Right renal cortex interstitium (tissue), 3 donors: ENCODE measurements at places on chromosomes 7 and 10.

DNA sequence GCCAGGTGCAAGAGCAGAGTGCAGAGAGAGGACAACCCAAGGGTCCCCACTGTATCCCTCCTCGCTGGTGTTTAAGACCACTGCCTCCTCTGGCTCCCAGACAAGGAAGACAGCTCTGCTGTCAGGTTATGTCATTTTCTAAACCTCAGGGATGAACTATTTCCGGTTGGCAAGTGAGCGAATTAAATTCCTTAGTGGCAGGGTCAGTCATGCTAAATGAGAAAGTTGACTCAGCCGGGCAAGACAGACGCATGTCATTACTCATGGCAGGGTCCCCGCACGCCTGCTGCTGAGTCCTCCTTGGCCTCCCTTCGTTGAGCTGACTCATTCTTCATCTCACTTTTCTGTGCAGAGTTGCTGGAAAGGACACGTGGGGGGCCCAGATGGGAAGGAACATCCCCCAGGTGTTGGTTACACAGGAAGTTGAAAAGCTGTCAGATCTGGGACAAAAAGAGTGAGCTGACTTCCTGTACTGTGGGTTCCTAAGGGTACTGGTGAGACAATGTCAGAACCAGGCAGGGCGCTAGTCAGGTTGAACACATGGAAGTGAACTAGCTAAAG, 47.1 kb upstream of the UCN3 start:
- DNase-seq: no peak

- DNase-seq: no peak
Observed at GRCh38 chr10:23319835-23320234, 24.8 kb downstream of the C10orf67 start.

DNA sequence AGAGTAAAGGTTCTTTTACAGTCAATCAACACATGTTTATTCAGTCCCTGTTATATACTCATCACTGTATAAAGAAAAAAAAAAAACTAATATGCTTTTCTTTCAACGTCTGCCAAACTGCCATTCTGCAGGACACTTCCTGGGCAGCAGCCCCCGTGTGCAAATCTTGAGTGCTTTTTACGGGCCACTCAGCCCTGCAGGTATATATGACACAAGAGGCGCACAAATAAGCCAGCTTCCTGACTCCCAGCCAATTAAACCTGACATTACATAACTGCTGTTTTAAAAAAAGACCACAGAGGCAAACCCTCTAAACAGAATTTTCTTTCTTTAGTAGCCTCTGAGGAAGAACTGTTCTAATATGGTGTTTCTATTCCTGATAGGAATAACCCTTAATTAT, 263.0 kb upstream of the NEBL start:
- DNase-seq: no peak

GRCh38 chr10:130026670-130027456, 62.8 kb upstream of the EBF3 start:
- no peak for DNase-seq

GRCh38 chr7:144842377-144842851, 6.6 kb upstream of the TPK1 start:
- no peak for DNase-seq

- DNase-seq: no peak
Observed at GRCh38 chr10:119237722-119238436, 30.5 kb downstream of the GRK5 start.

- no peak for DNase-seq
Observed at GRCh38 chr7:134365341-134366054, 48.8 kb upstream of the SLC35B4 start.

DNA sequence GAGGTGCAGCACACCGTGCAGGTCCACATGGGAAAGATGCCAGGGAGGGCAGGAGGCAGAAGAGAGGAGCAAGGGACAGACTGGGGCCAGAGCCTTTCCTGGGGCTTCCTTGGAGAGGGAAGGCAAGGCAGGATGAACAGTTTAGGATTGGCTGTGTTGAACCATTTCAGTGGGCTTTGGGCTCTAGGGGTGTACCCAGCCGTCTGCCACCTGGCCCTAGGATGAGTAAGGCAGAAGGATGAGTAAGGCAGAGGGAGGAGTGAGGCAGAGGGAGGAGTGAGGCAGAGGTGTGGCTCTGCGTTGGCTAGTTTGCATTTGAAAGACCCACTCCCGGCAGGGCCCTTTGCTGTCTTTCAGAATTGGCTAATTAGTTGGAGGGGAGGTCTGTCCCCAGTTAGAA, 31.5 kb upstream of the PRF1 start:
- DNase-seq: no peak

DNA sequence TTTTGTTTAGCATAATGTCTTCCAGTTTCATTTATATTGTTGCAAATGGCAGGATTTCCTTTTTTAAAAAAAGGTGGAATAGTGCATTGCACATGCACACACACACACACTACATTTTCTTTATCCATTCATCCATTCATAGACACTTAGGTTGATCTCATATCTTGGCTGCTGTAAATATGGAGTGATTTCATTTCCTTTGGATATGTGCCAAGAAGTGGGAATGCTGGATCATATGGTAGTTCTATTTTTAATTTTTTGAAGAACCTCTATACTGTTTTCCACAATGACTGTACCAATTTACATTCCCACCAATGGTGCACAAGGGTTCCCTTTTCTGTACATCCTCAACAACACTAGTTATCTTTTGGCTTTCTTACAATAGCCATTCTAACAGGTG, 68.9 kb downstream of the EBLN1 start:
- no peak for DNase-seq

DNA sequence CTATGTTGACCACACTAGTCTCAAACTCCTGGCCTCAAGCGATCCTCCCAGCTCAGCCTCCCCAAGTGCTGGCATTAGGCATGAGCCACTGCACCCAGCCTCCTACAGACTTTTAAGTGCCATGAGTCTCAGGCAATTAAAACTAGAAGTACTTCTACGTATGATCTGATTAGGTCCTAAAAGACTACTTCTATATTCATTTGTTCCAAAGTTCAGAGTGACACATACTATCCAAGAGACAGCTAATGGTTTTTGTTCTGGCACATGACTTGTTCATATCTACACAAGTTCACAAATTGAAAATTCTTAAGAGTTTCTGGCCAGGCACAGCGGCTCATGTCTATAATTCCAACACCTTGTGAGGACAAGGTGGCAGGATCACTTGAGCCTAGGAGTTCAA, 11.7 kb downstream of the ARHGAP19 start:
- DNase-seq: no peak

DNA sequence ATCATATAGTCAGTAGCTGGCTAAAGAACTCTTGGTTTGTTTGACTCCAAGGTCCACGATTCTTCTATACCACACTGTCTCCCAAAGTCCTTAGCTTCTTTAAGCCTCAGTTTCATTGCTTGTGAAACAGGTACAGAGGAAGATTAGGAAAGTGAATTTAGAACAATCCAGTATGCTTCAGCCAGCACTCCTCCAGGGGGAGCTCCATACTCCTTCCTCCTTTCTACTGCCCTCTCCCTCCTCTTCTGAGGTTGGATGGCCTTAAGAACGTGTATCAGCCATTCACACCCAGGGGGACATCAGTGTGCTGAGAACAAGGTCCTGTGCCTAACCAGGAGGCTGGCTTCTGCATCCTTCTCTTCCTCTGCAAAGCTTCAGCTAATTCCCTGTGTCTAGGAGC, 54.8 kb upstream of the CALD1 start:
- no peak for DNase-seq

DNA sequence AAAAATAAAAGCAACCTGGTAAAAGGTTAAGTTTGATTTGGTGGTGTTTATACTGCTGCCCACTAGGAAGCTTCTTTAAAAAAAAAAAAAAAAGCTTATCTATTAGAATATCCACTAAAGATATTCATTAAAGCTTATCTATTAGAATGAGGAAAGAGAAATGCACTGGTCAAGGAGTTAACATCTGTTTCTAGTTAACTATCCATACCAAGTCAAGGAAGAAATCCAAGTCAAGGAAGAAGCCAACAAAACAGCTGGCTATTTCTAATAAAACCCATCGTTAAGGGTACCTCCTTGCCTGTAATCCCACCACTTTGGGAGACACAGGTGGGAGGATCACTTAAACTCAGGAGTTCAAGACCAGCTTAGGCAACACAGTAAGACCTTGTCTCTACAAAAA, 82.6 kb downstream of the JMJD1C start:
- no peak for DNase-seq

DNA sequence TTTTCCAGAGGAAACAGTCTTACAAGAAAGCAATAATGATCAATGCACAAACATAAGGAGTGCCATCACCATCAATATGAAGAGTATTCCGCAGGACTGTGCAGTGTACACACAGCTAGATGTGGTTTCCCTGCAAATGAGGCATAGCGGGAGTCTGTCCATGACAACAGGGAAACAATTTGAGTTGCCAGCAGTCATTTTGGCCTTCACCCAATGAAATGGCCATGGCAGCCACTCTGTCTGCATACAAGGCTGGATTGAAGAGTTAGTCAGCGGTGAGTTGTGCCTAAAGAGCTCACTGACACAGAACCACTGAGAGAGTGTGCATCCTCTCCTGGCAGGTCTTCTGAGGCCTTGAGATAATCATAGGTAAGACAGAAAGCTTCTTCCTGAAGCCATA, 303.3 kb downstream of the IPMK start:
- no peak for DNase-seq

- DNase-seq: no peak
Observed at GRCh38 chr10:18345308-18345707, 205.1 kb downstream of the CACNB2 start.

GRCh38 chr7:132738254-132738653, 162.0 kb upstream of the PLXNA4 start:
- DNase-seq: no peak

GRCh38 chr10:75712242-75712880, 280.9 kb downstream of the LRMDA start:
- no peak for DNase-seq

DNA sequence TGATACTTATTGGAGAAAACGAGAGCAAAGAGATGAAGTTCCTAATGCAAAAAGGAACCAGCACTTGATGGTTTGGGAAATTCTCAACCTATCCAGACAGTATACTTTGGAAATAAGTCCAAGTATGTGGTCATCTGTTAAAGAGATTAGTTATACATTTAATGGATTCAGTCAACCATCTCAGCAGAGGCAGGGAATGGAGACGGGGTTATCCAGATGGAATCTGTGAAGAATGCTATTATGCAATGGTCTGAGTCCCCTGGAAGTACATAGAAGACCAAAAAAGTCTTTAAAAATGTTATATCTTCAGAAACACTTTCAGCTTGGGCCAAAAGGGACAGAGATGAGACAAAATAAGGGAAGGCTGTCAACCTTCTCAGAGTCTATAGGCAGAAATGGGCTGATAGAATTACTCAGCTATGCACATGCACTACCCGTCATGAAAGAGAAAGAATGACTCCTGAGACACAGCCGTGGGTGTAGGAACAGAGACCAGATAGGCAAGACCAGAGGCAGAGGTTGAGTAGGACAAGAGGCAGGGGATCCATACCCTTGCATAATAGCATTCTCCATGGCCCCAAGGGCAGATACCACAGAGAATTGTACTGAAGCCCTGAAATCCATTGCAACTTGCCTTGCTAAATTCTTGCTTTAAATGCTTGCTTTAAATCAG, 738.8 kb upstream of the POT1 start:
- no peak for DNase-seq

DNA sequence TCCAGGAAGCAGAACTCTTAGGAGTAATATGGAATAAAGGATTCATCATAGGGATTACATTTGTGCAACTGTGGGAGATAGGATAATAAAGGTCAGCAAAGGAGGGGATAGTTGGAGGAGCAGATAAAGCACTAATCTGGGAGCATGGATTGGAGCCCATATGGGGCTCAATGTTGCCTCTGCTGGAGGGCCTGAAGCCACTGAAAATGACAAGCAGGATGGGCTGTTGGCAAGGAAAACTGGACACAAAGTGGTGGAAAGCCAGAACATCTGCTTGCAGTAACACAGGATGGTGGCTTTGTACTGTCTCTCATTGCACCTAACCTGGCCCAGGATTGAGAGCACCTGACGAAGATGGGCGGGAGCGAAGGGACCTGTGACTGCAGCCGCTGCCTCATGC, 15.0 kb upstream of the COMMD3 start:
- DNase-seq: no peak

GRCh38 chr7:41536873-41537665, 165.8 kb downstream of the INHBA start:
- DNase-seq: no peak

DNA sequence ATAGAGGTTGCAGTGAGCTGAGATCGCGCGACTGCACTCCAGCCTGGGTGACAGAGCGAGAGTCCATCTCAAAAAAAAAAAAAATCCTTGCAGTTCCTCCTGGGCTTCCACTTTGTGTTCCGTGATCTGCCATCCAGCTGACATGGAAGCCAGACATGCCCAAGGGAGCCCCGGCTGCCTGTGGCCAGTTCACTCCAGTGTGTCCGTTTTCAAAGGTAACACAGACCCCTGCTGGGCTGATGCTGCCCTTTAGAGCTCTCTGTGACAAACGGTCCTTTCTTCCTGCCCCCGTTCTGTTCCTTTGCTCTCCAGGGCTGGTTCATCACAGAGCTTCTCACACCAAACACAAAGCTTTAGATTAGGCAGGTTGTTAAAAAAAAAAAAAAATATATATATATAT, 130.8 kb downstream of the CUL2 start:
- no peak for DNase-seq

DNA sequence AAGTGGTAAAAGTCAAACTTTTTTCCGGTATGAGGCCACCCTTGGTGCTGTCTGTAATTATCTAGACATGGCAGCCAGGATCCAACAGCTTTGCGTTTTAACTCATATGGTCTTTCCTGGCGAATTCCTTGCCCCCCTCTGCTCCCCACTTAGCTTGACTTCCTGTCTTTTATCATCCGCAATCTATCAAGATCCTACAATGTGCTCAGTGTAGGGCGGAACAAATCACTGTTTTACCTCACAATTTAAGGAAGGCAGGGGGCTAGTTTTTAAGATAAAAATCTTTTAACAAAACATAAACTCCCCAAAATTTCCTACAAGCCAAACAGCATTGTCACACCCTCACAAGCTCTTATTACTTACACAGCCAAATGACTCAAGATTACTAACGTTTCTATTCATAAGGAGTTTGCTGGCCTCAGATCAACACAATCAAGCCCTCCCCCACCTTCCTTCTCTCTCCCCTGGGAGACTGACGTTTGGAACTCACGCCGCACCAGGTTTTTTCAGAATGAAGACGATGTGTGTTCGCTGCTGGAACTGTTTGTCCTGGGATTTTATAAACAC, 1.3 kb upstream of the CDK14 start:
- no peak for DNase-seq

GRCh38 chr7:80726666-80727065, 88.2 kb downstream of the CD36 start:
- DNase-seq: no peak

GRCh38 chr10:77973276-77973675, 46.7 kb upstream of the DLG5 start:
- no peak for DNase-seq

- DNase-seq: no peak
Observed at GRCh38 chr7:123569352-123570010, 11.9 kb upstream of the NDUFA5 start.

DNA sequence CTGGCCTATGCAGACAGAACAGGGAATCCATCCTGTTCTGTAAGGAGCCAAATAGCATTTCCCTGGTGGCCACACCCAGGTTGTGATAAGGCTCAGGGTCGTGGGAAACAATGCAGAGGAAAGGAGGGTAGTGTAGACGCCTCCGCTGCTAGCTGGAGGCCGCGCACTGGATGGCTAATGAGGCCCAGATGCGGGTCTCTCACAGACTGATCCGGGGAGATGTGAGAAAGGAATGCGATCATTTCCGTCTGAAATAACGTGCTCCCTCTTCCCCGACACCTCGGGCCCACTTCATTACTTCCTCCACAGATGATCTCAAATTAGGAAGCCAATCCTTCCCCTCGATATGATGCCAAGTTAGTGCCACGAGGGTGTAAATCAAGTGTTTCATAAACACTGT, 203.3 kb downstream of the TAX1BP1 start:
- no peak for DNase-seq

- no peak for DNase-seq
Observed at GRCh38 chr7:106486331-106486730, 174.6 kb downstream of the CCDC71L start.
